ENCODE measurements at places on chromosomes 1 and 21. TPM values are rescaled to one million over a fixed set of nuclear protein-coding genes. Genes with fewer than 3 reads are reported as not detected.

The E2F2 gene
- 33.5 TPM for total RNA-seq

The SLC44A3 gene
- total RNA-seq: not detected

GRCh38 chr1:86747304-86747703 lies 42.9 kb downstream of the SH3GLB1 start:
- DNase-seq: no peak

GRCh38 chr1:218699421-218699820 lies 354.3 kb downstream of the TGFB2 start:
- DNase-seq: no peak

DNA sequence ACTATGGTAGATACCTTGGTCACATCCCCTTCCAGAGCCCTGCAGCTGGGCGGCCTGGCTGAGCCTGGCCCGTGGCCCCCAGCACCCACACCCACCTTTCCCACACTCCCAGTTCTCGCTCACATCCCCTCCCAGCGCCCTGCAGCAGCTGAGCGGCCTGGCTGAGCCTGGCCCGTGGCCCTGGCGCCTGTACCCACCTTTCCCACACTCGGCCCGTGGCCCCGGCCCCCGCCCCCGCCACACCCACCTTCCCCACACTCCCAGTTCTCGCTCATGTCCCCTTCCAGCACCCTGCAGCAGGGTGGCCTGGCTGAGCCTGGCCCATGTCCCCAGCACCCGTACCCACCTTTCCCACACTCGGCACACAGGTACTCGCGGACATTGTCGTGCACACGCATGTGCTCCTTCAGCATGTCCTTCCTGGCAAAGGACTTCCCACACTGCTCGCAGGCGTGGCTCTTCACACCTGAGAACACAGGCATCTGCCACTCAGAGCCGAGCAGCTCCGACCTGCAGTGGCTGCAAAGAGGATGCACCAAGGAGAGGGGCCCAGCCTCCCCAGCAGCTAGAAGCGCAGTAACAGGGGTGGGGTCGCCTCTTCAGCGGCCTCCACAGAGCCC lies 52.5 kb upstream of the RIPK4 start:
- DNase-seq: no peak

- DNase-seq: no peak
These were observed 11.5 kb upstream of the VAV3 start for GRCh38 chr1:107976431-107976830.

GRCh38 chr1:111948209-111949171 lies 41.0 kb downstream of the KCND3 start:
- no peak for DNase-seq

DNA sequence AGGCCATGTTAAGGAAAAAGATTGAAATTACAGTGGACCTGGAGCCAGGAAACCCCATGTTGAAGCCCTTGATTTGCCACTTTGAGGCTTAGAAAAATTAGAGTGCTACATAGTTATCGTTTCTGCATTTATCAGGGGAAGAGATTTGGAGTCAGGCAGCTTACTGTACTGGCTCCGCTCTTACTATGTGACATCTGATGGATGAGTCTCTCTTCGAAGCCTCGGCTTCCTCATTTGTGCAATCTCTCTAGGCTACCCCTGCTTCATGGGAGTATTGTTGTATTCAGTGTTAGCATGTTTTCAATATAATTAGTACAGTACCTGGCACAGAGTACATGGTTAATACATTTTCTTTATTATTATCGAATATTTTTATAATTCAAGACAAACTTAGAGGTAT lies 480.4 kb upstream of the USP24 start:
- DNase-seq: no peak

- DNase-seq: no peak
These were observed 56.3 kb downstream of the PALMD start for GRCh38 chr1:99702221-99702620.

GRCh38 chr1:117114877-117115276 lies 6.7 kb downstream of the TRIM45 start:
- no peak for DNase-seq

All from activated T-helper 1 cell treated with anti-CD3 and anti-CD28 coated beads, Interleukin-12 subunit alpha, Interleukin-12 subunit beta, Interleukin-2, Interleukin-4 antibody, amounts not matched to agents 30 ng/mL and 10 ng/mL and 1 ng/mL, durations not matched to agents 14 hours and 24 hours and 36 hours (primary cell).